ENCODE measurements at places on chromosomes 5 and 9. TPM values are rescaled to one million over a fixed set of nuclear protein-coding genes. Genes with fewer than 3 reads are reported as not detected.

GRCh38 chr5:14743601-14744295 is 79.2 kb downstream of the OTULIN start:
- no peak for DNase-seq

DNA sequence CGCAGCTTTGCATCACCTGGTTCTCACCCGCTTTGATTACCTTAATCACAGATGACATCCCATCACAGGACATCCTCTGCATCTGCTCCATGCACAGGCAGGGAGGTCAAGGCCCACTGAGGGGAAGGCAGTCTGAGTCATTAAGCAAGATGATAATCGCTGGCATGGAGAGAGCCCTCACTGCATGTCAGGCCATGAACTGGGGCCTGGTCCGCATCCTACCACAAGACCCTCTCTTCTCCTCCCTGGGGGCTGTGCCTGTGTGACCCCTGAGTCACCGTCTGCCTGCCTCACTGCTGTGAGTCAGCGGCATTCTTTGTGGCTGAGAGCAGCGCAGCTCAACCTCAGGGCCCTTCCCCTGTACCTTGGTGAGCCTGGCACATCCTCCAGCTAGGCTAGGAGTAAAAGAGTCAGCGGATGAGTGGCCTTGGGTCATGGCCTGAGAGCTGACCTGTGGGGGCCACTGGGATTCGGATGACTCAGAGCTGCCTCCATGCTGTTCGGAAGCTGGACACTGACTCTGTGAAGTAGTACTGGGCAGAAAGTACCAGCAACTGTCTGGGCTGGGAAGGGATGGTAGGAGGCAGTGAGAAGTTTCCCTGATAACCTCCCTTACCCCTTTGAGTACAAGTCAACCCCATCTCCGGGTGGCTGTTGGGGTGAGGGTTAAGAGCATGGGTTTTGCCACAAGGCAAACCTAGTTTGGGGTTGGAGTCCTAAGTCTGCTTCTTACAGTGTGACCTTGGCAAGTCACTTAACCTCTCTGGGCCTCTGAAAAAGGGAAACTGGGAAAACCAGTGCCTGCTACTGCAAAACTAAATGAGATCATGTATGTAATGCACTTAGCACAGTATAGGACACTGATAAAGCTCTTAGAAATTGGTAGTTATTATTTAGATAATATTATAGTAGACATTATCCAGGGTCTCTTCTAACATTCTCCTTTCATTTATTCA is 14.6 kb upstream of the ARSI start:
- DNase-seq, result no peak

DNA sequence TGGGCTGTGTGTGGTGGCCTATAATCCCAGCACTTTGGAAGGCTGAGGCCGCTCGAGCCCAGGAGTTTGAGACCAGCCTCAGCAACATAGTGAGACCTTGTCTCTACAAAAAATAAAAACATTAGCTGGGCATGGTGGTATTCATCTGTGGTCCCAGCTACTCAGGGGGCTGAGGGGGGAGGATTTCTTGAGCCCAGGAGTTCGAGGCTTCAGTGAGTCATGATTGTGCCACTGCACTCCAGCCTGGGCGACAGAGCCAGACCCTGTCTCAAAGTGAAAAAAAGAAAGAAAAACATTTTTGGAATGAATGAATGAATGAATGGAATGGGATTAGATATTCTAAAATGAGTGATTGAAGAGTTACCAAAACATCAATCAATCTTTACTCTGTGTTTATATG is 85.8 kb downstream of the FGF1 start:
- no peak for DNase-seq

Gene MYMK
- total RNA-seq, result not detected

Gene F2RL2
- total RNA-seq, result not detected

Gene CCDC183
- total RNA-seq, result not detected

Gene FAM169A
- total RNA-seq, result not detected

Gene BTNL8
- 0.19 TPM for total RNA-seq
